ENCODE measurements at places on chromosomes 13 and 19.
A peak's percentile ranks its signal among the peaks of the same experiment; 100 is the strongest.

GRCh38 chr13:55062662-55063061 is 2034.0 kb downstream of the OLFM4 start:
- DNase-seq = no peak

GRCh38 chr19:43818500-43818899 is 8.6 kb upstream of the ZNF283 start:
- DNase-seq = no peak

- no peak for DNase-seq
These were observed 338.2 kb downstream of the UQCRFS1 start for GRCh38 chr19:28874742-28875141.

- no peak for DNase-seq
These were observed 21.1 kb upstream of the CCDC97 start for GRCh38 chr19:41288673-41289530.

GRCh38 chr19:3670796-3671679 is 29.2 kb downstream of the PIP5K1C start:
- peak; percentile 35 for DNase-seq

DNA sequence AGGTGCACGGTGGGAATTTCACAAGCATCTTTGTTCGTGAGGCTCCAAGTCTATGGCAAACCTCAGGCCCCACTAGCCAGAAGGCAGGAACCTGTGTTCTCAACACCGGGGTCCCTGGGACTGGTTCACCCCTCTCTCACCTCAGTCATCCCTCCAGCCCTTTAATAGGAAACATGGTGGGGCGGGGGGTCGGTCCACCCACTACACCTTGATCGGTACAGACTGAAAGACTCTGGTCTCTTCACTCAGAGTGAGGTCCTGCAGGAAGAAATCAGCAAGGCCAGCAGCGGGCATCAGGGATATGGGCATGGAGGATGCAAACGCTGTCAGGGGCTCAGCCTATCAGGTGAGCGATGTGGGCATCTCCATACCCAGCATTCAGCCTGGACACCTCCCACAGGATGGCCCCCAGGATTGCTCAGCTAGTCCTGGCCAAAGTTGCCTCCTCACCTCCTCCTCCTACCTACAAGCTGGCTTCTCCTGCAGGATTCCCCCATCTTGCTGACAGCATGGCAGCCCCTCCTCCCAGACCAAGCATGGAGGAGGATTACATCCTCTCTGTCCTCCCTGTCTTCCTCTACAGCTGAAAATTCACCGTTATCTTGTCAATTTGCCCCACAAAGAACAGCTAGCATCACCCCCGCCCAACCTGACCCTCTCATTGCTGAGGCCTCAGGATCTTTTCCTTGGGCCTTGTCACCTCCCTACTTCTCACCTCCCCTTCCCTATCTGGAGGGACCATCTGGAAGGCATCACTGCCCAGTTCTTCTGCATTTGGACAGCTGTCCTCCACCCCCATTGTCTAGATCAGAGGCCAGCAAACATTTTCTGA is 37.3 kb upstream of the CD33 start:
- DNase-seq = no peak

DNA sequence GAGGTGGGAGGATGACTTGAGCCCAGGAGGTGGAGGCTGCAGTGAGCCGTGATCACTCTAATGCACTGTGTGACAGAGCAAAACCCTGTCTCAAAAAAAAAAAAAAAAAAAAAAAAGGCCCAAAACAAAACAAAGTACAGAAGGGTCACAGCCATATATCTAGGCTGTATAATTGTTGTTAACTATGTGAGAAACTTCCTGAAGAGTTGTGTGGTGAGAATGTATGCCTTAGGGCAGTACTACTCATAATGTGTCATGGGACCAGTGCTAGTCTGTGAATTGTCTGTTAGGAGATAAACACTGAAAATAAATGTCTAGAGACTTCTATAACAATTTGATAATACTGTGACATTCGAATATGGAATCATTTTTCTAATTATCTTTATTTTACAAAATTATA is 43.1 kb downstream of the PAN3 start:
- no peak for DNase-seq

GRCh38 chr13:61202042-61202441 is 213.6 kb downstream of the PCDH20 start:
- no peak for DNase-seq

DNA sequence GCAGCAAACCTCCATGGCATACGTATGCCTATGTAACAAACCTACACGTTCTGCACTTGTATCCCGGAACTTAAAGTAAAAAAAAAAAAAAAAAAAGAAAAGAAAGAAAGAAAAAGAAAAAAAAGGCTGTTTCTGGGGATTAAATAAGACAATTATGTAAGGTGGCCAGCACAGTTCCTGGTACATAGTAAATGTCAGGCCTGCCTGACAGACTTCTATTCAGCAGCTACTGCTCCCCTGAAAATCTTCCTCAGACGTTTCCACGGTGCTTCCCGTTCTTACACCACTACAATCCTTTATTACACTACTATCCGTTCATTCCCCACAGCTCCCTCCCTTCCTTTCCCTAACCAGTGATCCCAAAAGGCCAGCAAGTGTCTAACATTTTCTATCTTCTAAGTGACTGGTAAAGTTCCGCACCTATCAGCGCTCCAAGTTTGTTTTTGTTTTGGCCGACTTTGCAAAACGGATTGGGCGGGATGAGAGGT is 636 bp upstream of the RB1 start:
- DNase-seq = no peak

DNA sequence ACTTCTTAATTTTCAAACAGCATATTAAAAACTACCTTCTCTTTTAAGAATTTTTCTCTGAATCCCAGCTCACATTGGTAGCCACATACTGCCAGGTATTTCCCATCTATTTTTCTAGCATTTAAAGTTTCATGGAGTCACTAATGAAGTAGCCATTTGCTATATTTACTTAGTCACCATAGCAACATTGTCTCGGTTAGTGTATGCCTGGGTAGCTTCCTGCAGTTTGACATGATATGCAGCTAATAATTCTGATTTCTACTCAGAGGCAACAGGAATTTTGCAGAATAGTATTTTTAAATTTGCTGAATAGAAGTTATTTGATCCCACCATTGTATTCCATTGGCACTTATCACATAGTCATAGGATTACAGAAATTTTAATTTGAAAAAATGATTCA is 30.9 kb upstream of the KCTD4 start:
- no peak for DNase-seq

DNA sequence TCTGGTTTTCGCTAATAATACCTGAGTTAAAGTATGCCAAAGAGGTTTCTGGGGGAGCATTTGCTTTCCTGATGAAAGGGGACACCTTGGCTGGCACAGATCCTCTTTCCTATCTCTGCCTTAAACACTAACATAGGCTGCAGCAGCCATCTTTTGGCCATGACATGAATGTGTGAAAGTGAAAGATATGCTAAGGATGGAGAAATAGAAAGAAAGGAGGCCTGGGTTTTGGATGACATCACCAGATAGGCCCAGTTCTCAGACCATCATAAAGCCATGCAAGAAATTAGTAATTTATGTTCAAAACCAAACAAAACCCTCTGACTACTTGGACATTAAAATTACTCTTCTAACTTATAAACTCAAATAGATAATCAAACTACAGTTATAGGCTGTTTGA is 279.7 kb downstream of the COG6 start:
- no peak for DNase-seq

DNA sequence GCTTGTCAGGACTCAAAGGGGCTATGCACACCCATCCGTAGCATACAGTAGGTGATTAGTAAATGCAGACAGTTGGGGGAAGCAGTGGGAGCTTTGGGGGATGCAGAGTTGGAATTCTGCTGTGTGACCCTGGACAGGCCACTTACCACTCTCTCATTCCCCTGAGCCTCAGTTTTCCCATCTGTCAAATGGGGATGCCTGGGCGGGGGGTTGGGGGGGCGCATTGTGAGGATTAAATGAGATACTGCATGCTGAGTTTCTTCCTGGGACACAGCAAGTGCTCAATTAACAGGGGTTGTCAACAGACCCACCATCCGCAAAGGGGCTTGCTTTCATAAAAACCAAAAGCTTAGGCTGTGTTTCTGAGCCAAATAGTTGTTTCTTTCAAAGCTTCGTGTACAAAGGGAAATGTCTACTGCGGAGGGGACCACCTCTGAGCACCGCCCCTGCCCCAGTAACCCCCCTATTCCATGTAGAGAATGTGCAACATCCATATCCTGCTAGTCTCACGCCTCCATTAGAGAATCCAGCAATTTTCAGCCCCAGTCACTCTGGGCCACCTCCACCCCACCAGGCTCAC is 132.4 kb downstream of the IER2 start:
- no peak for DNase-seq

DNA sequence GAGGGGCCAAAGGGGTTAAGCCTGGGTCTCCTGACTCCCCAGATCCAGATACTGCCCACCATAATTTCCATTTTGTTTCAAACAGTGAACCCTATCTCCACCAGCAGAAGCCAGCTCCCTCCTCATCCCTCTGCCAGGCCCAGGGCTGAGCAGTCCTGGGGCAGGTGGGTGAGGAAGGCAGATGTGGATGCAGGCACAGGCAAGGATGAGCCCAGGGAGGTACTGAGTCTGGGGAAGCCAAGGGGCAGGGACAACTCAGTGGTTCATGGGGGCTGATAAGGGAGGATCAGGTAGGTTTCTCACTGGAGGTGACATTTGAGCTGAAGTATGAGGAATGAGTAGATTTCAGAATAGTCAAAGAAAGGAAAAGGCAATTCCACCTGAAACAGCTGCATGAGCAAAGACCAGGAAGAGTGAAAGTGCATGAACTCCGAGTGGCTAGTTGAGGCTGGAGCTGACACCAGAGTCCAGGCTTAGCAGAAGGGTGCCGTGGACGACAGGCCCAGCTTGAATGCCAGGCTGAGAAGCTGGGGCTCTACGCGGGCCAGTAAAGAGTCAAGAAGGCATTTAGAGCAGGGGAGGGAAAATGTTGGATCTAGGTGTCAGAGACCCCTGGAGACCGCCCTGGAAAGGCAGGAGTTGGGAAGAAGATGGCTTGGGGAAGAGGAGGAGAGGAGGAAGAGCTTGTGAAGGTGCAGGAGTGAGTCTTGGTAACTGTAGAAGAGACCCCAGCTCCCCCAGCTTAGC is 10.3 kb downstream of the CIC start:
- DNase-seq = no peak

GRCh38 chr19:33247441-33247819 is 21.8 kb upstream of the SLC7A10 start:
- no peak for DNase-seq
